ENCODE measurements at places on chromosomes 5 and 9. TPM values are rescaled to one million over a fixed set of nuclear protein-coding genes. Genes with fewer than 3 reads are reported as not detected.

Gene GLE1
- total RNA-seq = 31.3 TPM

Gene FANCC
- 9.3 TPM for total RNA-seq

Gene MYOZ3
- total RNA-seq = not detected

Gene JAKMIP2
- total RNA-seq = 0.79 TPM

Gene QRFP
- not detected for total RNA-seq

Gene FAM81B
- not detected for total RNA-seq

Gene SPOUT1
- 13.5 TPM for total RNA-seq

Gene DHX29
- total RNA-seq = 38.7 TPM

Gene DMRT3
- total RNA-seq = not detected

Gene SEMA6A
- 6.0 TPM for total RNA-seq

Gene UGT3A2
- total RNA-seq = not detected

Gene SIT1
- not detected for total RNA-seq

Gene STARD4
- 38.9 TPM for total RNA-seq

Gene TSPAN17
- total RNA-seq = 52.5 TPM

Gene PITX1
- 25.0 TPM for total RNA-seq

Gene GRIN1
- total RNA-seq = not detected

Gene LECT2
- total RNA-seq = not detected

Gene ANKRD34B
- not detected for total RNA-seq

Gene SETD9
- total RNA-seq = 17.8 TPM

Gene F2R
- 95.4 TPM for total RNA-seq

Gene B4GALT7
- total RNA-seq = 37.9 TPM

Gene FBXW11
- total RNA-seq = 106 TPM

Gene PTGS1
- total RNA-seq = 0.97 TPM

Gene MEIKIN
- total RNA-seq = not detected

Gene PCDHGB4
- 0.18 TPM for total RNA-seq

Gene ACSL6
- 0.03 TPM for total RNA-seq

Gene PTPN3
- 4.8 TPM for total RNA-seq

Gene SOHLH1
- total RNA-seq = not detected

Gene PCDHB14
- total RNA-seq = 18.6 TPM

Gene GPRIN1
- total RNA-seq = 15.6 TPM

Gene EFNA5
- total RNA-seq = 0.22 TPM

Gene PROB1
- 0.58 TPM for total RNA-seq

Gene PCA3
- total RNA-seq = not detected

Gene ZFP37
- 0.31 TPM for total RNA-seq

Gene LHX3
- not detected for total RNA-seq

Gene ANKHD1
- total RNA-seq = 82.0 TPM
